Pancreas (tissue), 10 donors: ENCODE measurements at places on chromosomes 2 and 18.

DNA sequence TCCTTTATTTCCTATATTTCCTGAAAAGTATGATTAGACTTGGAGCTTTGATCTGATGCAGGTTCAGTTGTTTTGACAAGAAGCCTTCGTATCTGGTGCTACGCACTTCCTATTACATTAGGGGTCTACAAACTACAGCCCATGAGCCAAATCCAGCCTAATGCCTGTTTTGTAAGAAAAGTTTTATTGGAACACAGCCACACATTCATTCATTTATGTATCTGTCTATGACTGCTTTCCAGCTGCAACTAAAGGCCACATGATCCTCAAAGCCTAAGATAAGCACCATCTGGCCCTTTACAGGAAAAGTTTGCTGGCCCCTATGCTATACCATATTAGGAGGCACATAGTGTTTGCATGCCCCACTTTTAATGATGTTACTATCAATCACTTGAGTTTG lies 26.0 kb downstream of the EIF2AK3 start:
- no peak for DNase-seq

DNA sequence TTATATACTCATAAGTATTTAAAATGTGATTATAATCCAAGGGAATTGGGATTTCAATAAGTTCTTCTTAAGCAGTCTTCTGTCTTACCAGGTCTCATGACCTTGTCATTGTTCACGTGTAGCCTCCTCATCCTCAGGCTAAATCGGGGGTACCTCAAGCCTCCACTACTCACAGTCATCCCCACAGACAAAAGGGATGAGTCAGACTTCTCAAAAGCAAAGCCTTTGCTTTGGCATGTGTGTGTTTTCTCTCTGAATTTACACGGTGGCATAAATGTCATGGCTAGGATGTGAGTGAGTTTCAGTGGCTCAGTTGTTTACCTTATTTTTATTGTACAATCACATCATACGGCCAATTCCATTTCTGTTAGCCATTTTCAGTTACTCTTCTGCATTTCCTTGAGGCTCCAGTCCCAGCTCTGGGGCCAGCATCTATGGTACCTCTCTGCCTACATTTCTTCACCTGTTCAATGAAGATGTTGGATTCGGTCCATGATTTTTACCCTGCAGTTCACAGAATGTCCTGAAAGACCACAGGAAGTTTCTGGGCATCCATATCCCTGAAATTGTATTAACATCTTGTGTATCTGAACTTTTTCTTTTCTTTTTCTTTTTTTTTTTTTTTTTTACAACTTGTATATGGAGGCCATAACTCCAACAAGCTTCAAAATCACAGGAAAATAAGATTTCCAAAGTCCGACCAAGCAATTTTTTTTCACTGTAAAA lies 195.3 kb downstream of the FHOD3 start:
- no peak for DNase-seq

DNA sequence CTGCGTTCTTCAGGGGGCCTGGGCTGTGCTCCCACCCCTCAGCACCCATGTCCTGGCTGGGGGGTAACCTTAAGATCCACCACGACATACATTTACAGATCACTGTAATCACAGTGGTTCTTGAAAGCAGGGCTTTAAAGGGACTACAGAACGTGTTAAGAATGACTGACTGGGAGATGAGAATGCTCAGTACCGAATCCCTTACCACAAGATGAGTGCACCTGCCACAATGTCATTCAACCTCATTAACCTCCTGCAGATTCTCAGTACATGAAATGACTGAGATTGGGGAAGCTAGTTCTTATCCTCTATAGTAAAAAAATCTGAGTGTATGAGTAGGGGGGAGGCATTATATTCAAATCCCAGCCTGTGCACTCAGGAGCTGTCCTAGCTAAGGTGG lies 10.5 kb upstream of the PIEZO2 start:
- DNase-seq, result no peak

- no peak for DNase-seq
Measured at GRCh38 chr18:11517704-11518103, 91.7 kb upstream of the SLC35G4 start.
